ENCODE measurements at places on chromosomes 3 and 15.

DNA sequence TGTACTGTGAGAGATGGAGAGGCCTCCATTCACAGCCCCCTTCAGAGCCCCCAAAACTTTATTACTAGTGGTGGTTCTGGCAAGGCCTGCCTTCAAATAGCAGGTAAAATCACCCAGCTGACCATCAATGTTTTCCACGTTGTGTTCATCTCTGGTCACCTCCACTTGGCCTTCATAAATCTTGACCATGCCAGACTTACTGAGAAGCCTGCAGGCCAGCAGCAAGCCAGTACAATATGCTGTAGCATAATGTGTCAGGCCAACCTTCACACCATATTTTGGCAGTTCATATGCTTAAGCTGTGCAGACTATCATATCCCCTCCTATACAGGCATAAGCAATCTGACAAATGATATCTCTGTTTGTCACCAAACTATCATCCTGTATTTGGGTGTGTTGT, 62.1 kb downstream of the ZNF621 start:
- DNase-seq, result no peak

DNA sequence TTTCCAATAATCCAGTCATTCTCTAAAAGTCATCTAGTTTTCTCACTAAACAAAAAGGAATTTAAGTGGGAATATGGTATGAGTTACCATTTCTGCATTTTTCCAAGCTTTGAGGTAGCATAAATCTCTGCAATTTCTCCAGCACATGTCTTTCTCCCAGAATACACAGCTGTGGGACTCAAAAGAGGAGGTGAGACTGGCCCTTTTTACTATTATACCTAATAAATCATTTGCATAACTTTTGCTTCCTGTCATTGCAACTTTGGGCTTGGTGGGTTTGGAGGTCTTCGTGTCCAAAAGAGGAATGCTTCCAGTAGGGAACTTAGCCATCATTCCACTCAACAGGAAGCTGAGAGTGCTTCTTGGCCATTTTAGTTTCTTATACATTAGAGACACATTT, 94.8 kb downstream of the FMN1 start:
- no peak for DNase-seq

- no peak for DNase-seq
Measured at GRCh38 chr3:127680798-127681221, 8.1 kb downstream of the ABTB1 start.

DNA sequence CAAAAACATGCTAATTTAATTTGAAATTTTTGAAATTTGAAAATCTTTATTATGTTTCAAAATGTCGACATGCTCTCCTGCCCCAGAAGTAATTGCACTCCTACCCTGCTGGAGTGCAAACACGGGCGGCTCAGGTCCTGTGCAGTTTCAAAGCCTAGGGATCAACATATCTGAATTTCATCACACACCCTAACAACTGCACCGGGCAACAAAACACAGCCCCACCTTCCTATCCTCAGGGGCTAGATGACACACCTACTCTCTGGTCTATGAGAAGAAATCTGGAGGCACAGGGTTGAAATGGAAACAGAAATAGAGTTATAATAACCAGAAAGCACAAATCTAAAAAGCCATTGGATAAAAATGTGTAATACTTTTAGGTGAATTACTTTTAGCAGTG, 61.4 kb downstream of the BFSP2 start:
- no peak for DNase-seq

- DNase-seq, result no peak
Measured at GRCh38 chr3:100316641-100317069, 17.9 kb upstream of the NIT2 start.

- no peak for DNase-seq
Measured at GRCh38 chr3:98058244-98058960, 23.3 kb upstream of the GABRR3 start.

DNA sequence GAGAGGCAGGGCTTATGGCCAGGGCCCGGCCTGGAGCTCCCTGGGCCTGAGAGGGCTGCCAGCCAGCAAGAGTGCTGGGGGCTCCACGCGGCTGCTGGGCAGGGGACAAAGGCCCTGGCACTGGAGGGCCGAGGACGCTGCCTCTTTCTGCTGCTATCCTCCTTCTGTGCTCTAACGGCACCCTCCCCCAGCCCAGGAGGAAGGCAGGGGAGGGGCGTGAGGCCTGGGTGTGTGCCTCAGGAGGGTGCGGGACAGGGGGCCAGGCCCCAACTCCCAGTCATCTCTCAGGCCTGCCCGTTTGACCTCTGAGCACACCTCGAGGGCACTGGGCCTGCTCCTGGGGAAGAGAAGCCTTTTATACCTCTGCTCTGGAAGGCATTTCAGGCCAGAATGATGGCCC, 115.5 kb downstream of the ADCY5 start:
- DNase-seq, result no peak

- no peak for DNase-seq
Measured at GRCh38 chr3:107045791-107046190, 331.4 kb upstream of the CCDC54 start.

DNA sequence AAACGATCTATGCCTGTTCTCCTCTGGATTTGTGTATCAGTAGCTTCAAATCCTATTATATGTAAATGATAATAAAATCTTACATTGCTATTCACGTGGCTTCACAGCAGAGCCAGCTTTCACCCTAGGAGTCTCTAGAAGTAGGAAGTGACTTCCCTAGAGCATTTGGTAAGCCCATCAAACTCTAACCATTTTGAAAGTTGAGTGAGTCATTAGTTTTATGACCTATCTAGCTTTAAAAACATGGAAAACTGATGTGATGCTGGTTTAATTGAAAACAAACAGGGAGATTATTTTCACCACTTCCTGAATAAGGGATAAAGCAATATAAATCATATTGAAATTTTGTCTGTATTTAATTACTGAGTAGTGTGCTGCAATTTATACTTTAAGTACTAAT, 275.2 kb downstream of the EPHA6 start:
- DNase-seq, result no peak

DNA sequence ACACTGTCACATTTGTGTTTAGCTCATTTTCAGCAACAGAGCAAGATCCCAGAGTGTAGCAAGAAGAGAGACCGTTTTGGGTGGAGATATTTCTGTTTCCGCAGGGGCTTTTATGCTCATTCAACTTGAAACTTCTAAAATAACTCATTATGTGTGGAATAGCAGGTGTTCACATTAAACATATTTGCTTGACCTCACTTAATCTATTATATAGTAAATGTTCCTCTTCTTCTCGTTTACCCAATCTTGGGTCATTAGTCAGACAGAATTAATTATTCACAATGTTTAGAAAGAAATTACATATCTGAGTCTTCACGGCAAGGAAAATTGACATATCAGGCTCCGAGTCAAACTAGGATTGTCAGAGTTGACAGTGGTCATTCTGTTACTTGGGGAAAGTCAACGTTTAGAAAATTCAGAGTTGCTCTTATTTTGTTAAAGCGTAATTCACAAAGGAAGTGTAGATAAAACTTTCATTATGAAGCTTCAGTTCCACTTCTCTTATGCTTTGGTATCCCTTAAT, 222.9 kb downstream of the TPRG1 start:
- DNase-seq, result no peak

DNA sequence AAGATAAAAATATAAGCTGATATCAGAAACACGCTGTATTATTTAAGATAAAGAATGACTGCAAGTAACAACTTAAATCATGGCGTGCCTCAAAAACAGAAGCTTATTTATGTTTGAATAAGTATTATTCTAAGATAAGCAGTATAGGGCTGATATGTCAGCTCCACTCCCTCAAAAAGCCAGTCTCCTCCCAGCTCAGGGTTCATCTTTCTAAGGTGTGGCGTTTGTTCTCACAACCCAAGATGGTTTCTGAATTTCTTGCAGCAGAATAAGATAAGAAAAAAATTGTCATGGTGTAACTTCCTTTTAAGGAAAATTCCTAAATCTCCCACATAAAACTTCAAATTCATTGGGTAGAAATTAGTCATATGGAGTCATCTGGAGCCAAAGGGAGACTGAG, 166.1 kb upstream of the POU1F1 start:
- DNase-seq, result no peak

- DNase-seq, result no peak
Measured at GRCh38 chr3:101458387-101458786, 54.6 kb downstream of the SENP7 start.

All from activated T-helper 1 cell treated with Interleukin-2 at 50 U/mL for 16 hours (primary cell).